CD8-positive, alpha-beta memory T cell (primary cell): ENCODE measurements at places on chromosomes 11 and 22. TPM values are rescaled to one million over a fixed set of nuclear protein-coding genes. Genes with fewer than 3 reads are reported as not detected.
A peak's percentile ranks its signal among the peaks of the same experiment; 100 is the strongest.

GRCh38 chr11:61621917-61622585, 41.2 kb upstream of the SYT7 start:
- no peak for DNase-seq

- no peak for DNase-seq
Measured at GRCh38 chr11:109130910-109131309, 291.1 kb upstream of the C11orf87 start.

GRCh38 chr22:31332010-31332409, 14.1 kb downstream of the PATZ1 start:
- no peak for DNase-seq

GRCh38 chr11:66841861-66842260, 1.4 kb upstream of the RCE1 start:
- DNase-seq: no peak

DNA sequence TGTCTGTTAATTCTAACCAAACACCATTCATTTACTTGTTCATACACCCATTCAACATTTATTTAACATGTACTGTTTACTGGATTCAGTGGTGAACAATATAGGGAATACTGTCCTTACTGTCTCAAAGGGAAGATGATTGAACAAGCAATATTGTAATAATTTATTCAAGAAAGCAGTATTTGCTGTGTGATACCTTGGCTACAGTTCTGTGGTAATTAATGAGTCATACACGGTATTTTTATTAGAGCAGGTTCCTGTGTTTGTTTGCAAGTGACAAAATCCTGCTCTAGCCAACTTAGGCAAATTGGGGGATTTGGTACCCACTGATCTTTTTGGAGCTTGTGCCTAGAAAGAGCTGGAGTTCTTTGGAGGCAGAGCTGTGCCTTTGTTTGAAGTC, 15.7 kb downstream of the PIH1D2 start:
- DNase-seq: no peak

L3MBTL2 gene
- total RNA-seq: 54.4 TPM

- no peak for DNase-seq
Measured at GRCh38 chr22:40928657-40929056, 22.5 kb upstream of the RBX1 start.

DNA sequence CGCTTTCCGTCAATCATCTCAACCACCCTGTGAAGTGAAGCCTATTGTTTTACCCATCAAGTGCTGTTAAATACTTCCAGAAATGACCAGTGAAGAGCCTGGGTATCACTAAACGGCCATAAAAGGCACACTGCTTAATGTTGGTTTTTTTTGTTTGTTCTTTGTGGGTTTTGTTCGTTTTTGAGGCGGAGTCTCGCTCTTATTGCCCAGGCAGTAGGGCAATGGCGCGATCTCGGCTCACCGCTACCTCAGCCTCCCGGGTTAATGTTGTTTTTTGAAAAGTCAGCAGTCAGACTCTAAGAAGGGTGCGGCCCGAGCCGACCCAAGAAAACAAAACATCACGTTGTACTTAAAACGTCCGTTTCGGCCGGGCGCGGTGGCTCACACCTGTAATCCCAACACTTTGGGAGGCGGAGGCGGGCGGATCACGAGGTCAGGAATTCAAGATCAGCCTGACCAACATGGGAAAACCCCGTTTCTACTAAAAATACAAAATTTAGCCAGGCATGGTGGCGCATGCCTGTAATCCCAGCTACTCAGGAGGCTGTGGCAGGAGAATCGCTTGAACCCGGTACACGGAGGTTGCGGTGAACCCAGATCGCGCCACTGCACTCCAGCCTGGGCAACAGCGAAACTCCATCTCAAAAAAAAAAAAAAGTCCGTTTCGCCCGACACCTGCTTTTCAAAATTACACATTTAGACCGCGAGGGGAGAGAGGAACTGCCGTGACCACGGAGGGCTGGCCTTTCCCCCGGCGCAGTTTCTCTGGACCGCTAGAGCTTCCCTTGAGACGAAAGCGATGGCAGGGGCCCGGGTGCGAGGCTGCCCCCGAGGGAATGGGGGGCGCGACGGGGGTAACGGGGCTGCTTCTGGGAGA, 714 bp downstream of the CD59 start:
- DNase-seq: peak; percentile 17

SMTNL1 gene
- total RNA-seq: not detected

MOGAT2 gene
- not detected for total RNA-seq

GRCh38 chr11:65965986-65966762, 4.6 kb downstream of the SART1 start:
- DNase-seq: no peak

DEFB131B gene
- not detected for total RNA-seq

KRTAP5-9 gene
- not detected for total RNA-seq

DNA sequence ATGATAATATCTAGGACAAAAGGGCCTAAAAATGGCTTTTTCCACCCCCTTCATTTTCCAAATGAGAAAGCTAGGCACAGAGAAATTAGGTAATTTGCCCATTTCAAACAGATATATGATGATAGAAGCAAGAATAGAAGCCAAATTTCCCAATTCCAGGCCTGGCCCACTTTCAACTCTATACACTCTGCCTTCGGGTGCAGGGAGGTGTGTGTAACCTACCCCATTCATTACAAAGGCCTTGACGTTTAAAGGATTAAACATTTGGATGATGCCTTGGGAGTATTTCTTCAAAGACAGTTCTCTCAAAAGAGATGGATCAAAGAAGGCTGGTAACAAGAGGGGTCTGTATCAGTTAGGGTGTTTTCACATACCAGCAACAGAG, 134.1 kb downstream of the CCDC34 start:
- DNase-seq: no peak

- no peak for DNase-seq
Measured at GRCh38 chr11:41222236-41222635, 237.2 kb downstream of the LRRC4C start.

DNA sequence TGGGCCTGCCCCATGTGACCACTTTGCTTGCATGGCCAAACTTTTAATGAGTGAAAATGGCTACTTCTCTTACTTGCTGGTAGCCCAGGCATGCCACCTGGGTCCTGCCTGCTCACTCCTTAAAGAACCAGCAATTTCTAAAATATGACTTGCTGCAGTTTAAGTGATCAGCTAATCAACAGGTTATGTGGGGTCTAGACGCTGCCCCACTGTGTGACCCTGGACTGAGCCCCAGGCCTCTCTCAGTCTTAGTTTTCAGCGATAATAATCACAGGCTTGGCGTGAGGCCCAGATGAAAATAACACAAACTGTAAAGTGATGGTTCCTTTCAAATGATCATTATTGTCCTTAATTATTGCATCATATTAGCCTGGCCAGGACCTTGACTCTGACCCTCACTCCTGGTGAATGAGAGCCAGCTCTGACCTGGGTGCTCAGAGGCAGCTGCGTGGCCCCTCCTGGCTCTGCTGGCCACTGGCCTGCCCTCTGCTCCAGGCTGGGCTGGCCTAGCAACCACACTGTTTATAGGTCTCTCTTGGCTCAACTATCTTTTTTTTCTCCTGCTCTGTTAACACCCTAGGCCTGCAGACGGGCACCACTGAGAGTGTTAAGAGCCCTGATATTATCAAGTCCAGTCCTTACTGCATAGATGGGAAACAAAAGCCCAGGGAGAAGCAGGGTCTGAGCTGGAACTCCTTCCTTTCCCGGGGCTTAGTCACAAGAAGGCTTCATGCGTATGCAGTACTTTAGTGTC, 89.7 kb downstream of the RRM1 start:
- DNase-seq: no peak

EFCAB6 gene
- 0.72 TPM for total RNA-seq

DNA sequence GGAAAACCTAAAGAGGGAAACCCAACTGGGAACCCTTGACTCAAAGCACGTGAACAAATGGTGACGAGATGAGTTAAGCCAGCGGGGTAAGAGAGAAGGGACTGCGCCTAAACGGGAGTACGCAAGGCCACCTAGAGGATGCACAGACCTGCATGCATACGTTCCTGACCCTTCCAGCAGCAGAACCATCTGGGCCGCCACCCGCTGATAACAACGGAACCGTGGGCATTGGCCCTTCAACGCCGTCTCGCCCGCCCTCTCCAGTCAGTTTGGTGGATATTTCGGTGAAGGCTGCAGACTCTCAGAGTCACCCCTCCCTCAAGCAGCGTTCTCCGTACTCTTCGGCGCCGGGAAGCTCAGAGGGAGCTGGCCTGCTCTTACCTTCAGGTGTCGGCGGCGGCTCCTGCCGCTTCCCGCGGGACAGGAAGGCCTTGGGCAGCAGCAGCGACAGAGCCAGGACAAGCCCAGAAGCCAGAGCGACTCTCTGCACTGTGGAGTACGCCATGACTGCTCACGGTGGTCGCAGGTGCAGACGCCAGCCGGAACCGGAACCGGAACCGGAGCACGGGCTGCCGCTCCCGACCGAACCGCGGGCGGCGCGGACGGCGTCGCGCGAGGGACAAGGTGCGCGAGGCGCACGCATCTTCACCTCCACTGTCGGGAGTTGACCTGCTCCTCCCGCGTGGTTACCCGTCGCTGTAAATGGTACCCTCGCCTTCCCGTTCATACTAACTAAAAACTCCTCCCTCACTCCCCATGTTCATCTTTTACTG, at the start of gene RIC3:
RIC3 (minus strand) TSS at position 541 of the 773 bp plus-strand sequence; CDS start at position 505, 36 bp downstream.
- DNase-seq: no peak

GRCh38 chr11:69242266-69242920, 51.6 kb upstream of the MYEOV start:
- DNase-seq: no peak

DNA sequence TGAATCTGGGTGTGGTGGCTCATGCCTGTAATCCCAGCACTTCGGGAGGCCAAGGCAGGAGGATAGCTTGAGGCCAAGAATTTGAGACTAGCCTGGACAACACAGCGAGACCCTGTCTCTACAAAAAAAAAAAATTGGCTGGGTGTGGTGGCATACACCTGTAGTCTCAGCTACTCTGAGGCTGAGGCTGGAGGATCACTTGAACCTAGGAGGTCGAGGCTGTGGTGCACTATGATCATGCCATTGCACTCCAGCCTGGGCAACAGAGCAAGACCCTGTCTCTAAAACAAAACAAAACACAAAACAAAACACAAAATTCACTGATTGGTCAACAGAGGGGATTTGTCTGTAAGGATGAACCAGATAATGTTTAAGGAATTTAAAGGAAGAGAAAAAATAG, 113.7 kb downstream of the STIM1 start:
- DNase-seq: no peak

THY1 gene
- 0.74 TPM for total RNA-seq

- no peak for DNase-seq
Measured at GRCh38 chr22:29319072-29319471, 3.6 kb upstream of the RASL10A start.

CPSF7 gene
- total RNA-seq: 140 TPM

- DNase-seq: no peak
Measured at GRCh38 chr22:17106785-17107546, 14.2 kb downstream of the TMEM121B start.

MRGPRX4 gene
- not detected for total RNA-seq

GRCh38 chr11:86693518-86693917, 21.1 kb upstream of the ME3 start:
- DNase-seq: no peak

- DNase-seq: no peak
Measured at GRCh38 chr11:78676026-78676557, 101.4 kb upstream of the NARS2 start.

MMP13 gene
- total RNA-seq: not detected

DNA sequence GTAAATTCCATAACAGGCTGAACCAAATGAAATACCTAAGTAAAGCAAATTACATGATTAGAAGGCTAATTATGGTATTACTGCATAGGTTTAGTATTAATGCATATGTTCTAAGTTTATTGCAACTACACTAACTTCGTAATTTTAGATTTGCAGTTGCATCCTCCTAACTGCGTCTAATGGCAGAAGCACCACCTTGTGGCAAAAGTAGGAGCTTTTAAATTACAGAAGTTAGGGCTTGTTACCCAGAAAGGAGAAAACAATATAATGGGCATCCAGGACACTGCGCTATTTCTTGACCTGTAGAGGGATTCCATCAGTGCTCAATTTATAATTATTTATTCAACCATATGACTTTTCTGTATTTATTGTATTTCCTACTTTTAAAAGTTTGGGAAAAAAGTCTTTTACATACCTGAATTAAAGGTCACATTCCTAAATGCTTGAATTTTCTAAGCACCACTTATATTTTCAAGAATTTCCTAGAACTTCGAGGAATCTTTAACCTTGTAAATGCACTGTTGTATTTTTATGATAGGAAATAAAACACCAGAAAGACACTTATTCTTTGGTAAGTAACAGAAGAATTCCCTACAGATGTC, 16.3 kb upstream of the GPR83 start:
- no peak for DNase-seq

TSPAN32 gene
- total RNA-seq: 7.4 TPM

GRCh38 chr11:25655636-25656035, 676.3 kb upstream of the ANO3 start:
- DNase-seq: no peak

DNA sequence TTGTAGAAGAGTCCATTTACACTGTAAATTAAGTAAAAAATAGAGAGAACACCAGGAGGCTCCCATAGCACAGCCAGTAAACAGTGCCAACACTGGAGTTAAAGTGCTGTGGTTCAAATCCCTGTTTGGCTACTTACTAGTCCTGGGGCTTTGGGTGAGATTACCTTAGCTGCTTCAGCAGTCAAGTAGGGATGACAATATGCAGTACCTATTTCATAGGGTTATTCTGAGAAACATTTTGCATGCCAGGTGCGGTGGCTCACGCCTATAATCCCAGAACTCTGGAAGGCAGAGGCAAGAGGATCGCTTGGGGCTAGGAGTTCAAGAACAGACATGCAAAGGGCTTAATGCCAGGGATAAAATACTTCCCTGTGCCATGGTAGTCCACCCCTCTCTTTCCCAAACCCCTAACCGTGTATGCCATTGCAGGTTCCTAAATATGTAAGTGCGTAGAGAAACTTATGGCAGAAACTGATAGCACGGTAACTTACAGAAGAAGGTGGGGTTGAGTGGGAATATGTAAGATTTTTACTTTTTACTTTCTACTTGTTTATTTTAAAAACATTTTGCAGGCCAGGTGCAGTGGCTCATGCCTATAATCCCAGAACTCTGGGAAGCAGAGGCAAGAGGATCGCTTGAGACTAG, 86.4 kb upstream of the PICALM start:
- DNase-seq: no peak

- no peak for DNase-seq
Measured at GRCh38 chr11:2737866-2738265, 38.1 kb upstream of the KCNQ1OT1 start.

CCDC87 gene
- total RNA-seq: 0.27 TPM

NRGN gene
- total RNA-seq: 6.4 TPM

GRCh38 chr11:126879516-126879915, 121.1 kb downstream of the KIRREL3 start:
- no peak for DNase-seq

TCN1 gene
- not detected for total RNA-seq

GRCh38 chr22:39430576-39431150, 26.1 kb upstream of the MGAT3 start:
- no peak for DNase-seq

DNA sequence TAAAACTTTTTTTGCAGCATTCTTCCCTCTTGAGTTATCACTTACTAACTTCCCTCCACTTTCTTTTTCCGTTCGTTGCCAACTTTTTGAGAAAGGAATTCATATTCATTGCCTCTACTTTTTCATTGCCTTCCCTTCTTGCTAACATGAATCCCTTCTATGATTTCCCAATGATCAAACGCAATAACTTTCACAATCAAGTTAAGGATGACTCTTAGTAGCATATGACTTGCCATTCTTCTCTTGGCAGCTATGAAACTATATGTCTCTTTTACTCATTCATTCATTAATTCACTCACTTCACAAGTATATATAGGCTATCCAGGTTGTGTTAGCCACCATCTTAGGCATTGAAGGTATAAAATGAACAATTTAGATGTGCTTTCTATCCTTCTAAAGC, 16.6 kb upstream of the ARHGAP20 start:
- no peak for DNase-seq
